Hepatocyte (in vitro differentiated cells): ENCODE measurements at places on chromosomes 1 and 21. TPM values are rescaled to one million over a fixed set of nuclear protein-coding genes. Genes with fewer than 3 reads are reported as not detected.

DNA sequence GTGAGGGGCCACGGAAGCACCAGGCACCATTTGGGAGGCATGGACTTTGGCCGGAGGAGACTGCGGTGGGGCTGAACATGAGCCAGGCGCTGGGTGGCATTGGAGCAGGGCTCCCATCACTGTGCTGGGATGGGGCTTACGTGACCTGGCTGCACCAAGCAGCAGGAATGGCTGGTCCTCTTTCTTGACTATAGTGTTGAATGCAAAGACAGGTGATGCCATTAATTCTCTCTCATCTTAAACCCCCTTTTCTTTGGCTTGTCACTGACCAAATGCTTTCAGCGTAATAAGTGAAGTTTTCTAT, 447.9 kb downstream of the CAMTA1 start:
- DNase-seq, result no peak

DNA sequence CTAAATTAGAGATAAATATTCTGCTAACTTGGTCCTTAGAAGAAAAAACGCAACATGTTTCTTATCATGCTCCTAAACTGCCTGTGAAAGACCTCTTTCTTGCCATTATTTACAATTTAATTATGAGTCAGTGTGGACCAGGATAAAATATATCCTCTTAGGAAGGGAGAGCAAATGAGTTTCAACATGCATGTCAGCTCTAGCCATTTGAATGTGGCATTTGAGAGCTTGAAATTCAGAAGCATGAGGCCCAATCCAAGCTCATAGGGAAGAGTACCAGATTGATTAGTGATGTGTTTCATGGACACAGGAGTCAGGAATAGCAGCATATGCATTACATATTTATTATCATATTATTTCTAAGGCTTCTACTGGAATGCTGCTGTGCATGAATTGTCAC, 39.3 kb downstream of the TBX15 start:
- no peak for DNase-seq

- no peak for DNase-seq
Observed at GRCh38 chr1:100629391-100629790, 90.2 kb upstream of the VCAM1 start.

Gene LCE1F
- not detected in 2 replicates for polyA plus RNA-seq

DNA sequence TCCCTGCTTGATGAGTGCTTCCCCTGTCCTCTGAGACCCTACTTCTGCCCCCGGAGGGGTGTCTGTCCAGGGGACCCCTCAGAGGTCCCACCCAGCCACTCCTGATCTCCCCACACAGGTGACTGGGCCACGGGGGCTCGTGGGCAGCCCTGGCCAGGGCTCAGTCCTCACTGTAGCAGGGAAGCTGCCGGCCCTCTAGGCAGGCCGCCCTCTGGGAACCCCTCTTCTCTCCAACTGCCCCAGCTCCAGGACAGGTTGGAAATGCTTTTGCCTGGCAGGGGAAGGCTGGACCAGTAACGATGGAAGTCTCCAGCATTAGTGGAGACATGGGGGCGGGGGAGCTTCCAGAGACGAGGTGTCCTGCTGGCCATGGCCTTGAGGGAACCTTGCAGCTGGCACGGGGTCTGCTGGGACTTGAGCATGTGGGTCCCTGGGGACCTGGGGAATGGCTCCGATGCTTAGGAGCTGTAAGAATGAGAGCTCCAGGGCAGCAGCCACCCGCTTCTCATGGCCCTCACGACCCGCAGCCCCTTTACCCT, 3.1 kb upstream of the FNDC10 start:
- no peak for DNase-seq

DNA sequence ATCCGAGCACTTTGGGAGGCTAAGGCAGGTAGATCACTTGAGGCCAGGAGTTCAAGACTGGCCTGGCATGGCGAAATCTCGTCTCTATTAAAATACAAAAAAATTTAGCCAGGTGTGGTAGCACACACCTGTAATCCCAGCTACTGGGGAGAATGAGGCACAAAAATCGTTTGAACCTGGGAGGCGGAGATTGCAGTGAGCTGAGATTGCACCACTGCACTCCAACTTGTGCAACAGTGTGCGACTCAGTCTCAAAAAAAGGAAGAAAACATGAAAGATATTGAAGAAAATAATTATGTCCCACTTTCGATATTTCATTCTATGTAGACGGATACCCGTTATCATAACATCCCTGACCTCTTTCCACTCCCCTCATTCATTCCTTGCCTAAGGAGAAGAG, 19.2 kb downstream of the TUT4 start:
- DNase-seq, result no peak
